DMS79 (cell line): ENCODE measurements at places on chromosomes 12 and 14.

GRCh38 chr12:105315130-105315529 lies 15.4 kb upstream of the C12orf75 start:
- no peak for DNase-seq

DNA sequence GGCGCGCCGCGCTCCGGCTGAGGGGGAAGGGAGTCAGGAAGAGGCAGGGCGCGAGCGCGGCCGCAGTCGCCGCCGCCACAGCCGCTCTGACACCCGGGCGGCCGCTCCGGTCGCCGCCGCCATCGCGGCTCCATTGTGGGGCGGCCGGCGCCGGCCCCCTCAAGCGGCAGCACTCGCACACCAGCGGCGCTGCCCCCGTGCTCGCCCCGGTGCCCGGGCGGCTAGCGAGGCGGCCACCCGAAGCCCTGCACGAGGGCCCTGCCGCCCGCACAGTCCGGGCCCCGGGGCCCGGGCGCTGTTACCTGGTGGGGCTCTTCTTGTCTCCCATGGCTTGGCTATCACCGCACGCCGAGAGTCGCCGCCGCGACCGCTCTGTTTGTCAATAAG lies 202 bp downstream of the YAF2 start:
- DNase-seq = no peak

DNA sequence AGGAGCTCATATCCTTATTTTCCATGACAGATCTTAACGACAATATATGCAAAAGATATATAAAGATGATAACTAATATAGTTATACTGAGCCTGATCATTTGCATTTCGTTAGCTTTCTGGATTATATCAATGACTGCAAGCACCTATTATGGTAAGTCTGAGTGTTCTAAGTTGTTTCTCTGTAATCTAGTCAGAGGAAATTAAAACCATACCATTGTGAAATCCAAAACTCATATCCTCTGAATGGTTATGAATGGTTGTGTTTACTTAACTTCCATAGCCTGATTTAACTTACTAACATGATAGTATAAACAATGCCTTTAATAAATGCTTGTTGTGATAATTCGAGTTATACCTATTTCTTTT lies 760 bp downstream of the TMEM19 start:
- no peak for DNase-seq

DNA sequence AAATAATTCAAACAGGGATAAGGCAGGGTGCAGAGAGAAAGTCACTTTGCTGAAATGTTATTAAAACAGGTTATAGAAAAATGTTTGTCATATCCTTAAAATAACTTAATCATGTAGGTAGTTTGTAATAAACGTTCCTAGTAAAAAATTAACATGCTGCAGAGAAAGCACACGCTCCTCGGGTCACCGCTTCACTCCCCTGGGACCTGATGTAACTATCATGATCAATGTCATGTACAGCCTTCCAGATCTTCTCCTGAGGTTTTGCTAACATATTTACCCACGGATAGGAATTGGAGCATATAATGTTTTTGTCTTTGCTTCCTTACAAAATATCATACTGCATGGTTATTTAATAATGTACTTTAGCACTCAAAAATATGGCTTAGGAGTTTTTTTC lies 285.1 kb upstream of the TMEM132C start:
- DNase-seq = no peak

GRCh38 chr12:56688846-56689109 lies 694 bp upstream of the PTGES3 start:
- DNase-seq = no peak

DNA sequence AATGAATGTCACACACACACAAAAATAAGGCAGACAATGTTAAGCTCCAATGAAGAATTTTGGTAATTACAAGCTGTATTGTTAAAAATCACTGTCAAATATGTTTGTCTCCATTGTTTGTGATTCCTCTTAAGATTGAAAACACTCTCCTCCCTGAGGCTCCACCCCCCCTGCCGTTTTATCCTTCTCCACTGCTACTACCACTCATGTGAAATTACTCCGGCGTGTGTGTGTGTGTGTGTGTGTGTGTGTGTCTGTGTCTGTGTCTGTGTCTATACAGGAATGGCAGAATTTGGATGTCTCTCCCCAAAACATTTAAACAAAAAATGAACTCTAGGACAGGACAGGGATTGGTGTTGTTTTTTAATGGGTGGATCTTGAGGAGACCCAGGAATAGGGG lies 365.1 kb upstream of the DIO2 start:
- DNase-seq = no peak
